Posterior vena cava (tissue), 2 donors: ENCODE measurements at places on chromosomes 3 and 15. TPM values are rescaled to one million over a fixed set of nuclear protein-coding genes. Genes with fewer than 3 reads are reported as not detected.

DNA sequence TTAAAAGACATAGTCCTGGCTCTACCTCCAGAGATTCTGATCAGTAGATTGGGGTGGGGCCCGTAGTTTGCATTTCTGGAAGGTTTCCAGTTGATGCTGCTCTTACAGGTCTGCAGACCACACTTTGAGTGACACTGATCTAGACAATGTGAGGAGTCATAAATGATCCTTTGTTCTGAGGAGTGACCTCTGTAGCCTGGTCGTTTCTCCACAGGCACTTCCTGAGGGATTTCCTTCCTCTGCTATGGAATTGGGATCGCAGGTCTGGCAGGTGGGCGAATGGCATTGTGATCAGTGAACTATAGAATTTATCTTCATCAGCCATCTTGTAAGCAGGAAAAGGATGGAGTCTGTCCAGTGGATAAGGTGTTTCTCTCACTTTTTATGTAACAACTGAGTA lies 5.5 kb downstream of the GFM1 start:
- DNase-seq, result no peak

DNA sequence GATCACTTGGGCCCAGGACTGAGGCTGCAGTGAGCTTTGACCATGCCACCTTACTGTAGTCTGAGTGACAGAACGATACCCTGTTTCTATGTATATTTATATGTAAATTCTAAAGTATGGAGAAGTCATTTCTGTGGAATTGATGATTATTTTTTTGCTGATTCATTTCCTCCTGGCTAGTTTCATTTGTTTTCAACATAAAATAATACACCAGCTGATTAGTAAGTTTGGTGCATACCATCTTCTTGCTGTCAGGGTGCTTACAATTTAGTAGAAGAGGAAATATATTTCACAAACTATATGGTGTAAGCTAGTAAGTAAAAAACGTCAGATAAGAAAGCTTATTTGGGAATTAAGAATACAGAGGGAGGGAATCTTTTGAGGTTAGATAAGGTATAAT lies 36.0 kb downstream of the SLC25A26 start:
- DNase-seq, result no peak

GRCh38 chr15:48501208-48501607 lies 144.3 kb downstream of the FBN1 start:
- DNase-seq, result no peak

DNA sequence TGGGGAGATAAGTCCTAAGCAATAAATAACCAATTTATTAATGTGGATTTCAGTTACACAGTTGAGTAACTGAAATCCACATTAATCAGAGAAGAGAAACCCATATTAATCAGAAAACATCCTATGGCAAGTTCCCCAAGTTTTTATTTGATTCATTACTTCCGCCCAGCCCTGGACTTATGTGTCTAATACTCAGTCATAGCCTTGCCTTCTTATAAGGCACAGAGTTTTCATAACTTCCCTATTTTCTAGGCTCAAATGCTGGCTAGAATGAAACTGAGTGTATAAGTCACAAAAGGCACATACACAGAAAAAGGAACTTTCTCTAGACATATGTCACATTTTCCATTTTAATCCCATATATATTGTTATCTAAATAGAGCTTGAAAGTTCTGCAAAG lies 28.8 kb downstream of the CD47 start:
- DNase-seq, result no peak

GRCh38 chr3:156579427-156579851 lies 24.5 kb upstream of the SSR3 start:
- no peak for DNase-seq

DNA sequence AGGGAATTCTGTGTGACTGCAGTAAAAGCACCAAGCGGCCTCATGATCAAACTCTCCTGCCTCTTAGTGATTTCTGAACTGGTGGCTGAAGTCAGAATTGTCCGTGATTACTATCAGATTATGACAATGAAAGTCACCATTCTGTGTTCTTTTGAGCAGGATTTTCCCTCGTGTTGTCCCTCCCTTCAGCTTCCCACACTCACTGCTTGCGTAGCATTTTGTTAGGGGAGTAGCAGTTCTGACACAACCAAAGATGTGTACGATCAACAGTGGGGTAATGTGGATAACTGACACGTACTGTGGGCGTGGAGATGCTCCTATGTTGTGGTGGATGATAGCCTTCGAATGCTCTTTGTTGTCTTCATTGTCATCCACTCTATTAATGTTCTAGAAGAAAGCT lies 67.8 kb upstream of the ICE2 start:
- no peak for DNase-seq

GRCh38 chr15:64566629-64567427 lies 106.5 kb downstream of the ZNF609 start:
- no peak for DNase-seq

The SCN5A gene
- 1.4 TPM for total RNA-seq

GRCh38 chr15:47620960-47621681 lies 96.2 kb upstream of the SEMA6D start:
- DNase-seq, result no peak

DNA sequence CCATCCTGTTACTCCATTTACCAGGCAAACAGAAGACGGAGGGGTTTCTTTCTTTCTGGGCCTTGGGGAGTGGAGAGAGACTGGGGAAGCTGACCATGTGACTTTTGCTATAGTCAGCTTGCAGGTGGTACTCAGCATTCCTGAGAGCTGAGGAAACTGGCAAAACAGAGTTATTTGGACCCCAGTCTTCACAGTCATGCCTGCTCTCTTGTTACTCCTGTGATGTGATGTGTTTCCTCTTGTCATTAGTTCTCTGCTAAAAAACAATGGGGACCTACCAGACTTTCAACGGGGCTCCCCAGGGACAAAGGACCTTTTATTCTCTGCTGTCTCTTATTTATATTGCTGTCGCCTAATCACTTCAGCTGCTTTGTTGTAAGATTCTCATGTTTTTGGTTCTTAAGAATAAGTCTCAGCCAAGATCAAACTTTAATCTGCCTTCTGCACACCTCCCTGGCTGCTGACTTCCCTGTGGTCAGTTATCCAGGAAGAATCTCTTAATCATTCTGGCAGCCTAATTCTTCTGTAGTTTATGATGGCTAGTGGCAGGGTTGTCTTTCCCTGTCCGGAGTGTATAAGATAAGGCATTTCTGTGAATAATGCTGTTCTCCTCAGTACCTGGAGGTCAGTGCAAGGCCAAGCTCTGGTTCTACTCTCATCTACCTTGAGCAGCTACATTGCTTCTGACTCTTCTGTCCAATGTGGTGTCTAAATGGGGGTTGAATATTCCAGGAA lies 8.8 kb downstream of the STARD9 start:
- no peak for DNase-seq

DNA sequence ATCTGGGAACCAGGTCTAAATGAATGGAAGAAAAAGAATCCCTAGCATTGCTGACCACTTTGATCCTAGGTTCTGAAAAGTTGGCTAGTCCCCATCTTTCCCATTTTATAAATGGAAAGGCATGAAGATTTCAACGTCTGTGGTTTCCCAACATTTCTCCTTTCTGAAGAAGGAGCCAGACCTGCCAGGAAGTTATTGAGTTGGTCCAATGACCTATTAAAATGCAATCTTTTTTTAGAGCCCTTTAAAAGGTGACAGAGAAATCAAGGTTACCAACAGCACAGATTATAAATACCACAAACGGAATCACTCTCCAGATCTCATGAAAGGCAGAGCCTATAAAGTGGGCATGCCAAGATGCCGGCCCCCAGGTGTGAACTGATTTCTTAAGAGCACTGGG lies 505.6 kb upstream of the THBS1 start:
- DNase-seq, result no peak

The TRPM1 gene
- total RNA-seq, result not detected
